Right lobe of liver (tissue), 6 donors: ENCODE measurements at places on chromosomes 2 and 18. TPM values are rescaled to one million over a fixed set of nuclear protein-coding genes. Genes with fewer than 3 reads are reported as not detected.

Gene MLPH
- total RNA-seq, result 37.1 TPM

Gene TGFA
- 4.4 TPM for total RNA-seq

Gene LRRTM1
- total RNA-seq, result not detected

Gene IL36G
- not detected for total RNA-seq

Gene SPR
- total RNA-seq, result 79.3 TPM

Gene CRYBA2
- total RNA-seq, result not detected

Gene INHA
- not detected for total RNA-seq
